ENCODE measurements at places on chromosomes 2 and 18. TPM values are rescaled to one million over a fixed set of nuclear protein-coding genes. Genes with fewer than 3 reads are reported as not detected.

Gene DSC3
- polyA plus RNA-seq = 0.04 TPM

Gene RAB17
- 0.41 TPM for polyA plus RNA-seq

Gene UGT1A7
- polyA plus RNA-seq = not detected

Gene CD302
- polyA plus RNA-seq = 10.4 TPM

Gene PLEKHA3
- 4.1 TPM for polyA plus RNA-seq

Measured in endothelial cell of umbilical vein (primary cell).